PC-9 (cell line): ENCODE measurements at places on chromosomes 11 and 22. TPM values are rescaled to one million over a fixed set of nuclear protein-coding genes. Genes with fewer than 3 reads are reported as not detected.

GRCh38 chr22:46815132-46815531, 52.7 kb downstream of the TBC1D22A start:
- no peak for DNase-seq

The TNNT3 gene
- total RNA-seq: 0.60 TPM in 1 of 2 replicates, not detected in the other

The CTSC gene
- 119 and 124 TPM in 2 replicates for total RNA-seq

GRCh38 chr11:35318977-35319925, 100.1 kb downstream of the SLC1A2 start:
- DNase-seq: no peak

- DNase-seq: no peak
Measured at GRCh38 chr11:48170241-48171233, 46.1 kb upstream of the OR4B1 start.

GRCh38 chr11:115759622-115760460, 255.6 kb upstream of the CADM1 start:
- DNase-seq: no peak

The GSTT2B gene
- total RNA-seq: 0.50 TPM in 1 of 2 replicates, not detected in the other

The MAJIN gene
- total RNA-seq: 4.5 and 7.1 TPM in 2 replicates

GRCh38 chr11:12832480-12833224, 158.4 kb downstream of the TEAD1 start:
- no peak for DNase-seq

- DNase-seq: peak; percentile 100
Measured at GRCh38 chr11:102599642-102600261, 25.4 kb downstream of the MMP20 start.
